Mesothelial cell of epicardium (in vitro differentiated cells): ENCODE measurements at places on chromosomes 5 and 9. TPM values are rescaled to one million over a fixed set of nuclear protein-coding genes. Genes with fewer than 3 reads are reported as not detected.

- peaks cover 83% of the 10 kb centered on the region for H3K4me1 ChIP-seq
- H3K36me3 ChIP-seq = no peaks in the 10 kb centered on the region
- H3K27me3 ChIP-seq = no peaks in the 10 kb centered on the region
- no peak overlapping the region for H3K4me3 ChIP-seq
- peak overlapping the region; percentile 82 for H3K27ac ChIP-seq
- no peak for DNase-seq
Measured at GRCh38 chr5:78507531-78507930, 141.0 kb downstream of the LHFPL2 start.

GRCh38 chr9:114461468-114461867, 43.8 kb downstream of the WHRN start:
- H3K4me3 ChIP-seq = no peak overlapping the region
- peaks cover 16% of the 10 kb centered on the region for H3K36me3 ChIP-seq
- no peaks in the 10 kb centered on the region for H3K27me3 ChIP-seq
- H3K4me1 ChIP-seq = no peaks in the 10 kb centered on the region

The NADK2 gene
- total RNA-seq = 39.3 to 41.7 TPM (median 40.2 TPM) in 3 replicates

DNA sequence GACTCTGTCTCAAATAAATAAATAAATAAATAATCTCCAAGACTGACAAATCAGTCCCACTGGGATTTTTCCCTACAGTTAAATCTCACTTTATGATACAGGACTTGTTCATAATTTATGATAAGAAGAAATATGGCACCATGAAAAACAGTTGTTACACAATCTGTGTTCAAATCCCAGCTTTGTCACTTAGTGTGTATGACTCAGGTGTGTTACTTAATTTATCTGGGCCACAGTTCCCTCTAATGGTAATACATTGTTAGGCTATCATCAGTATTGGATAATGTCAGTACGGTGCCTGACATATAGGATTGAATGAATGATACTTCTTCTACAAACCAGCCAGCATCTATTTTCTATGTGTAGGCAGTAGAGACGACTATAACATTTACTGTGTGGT, 23.1 kb downstream of the SLC36A3 start:
- peaks cover 29% of the 10 kb centered on the region for H3K4me1 ChIP-seq
- H3K27me3 ChIP-seq = no peaks in the 10 kb centered on the region
- DNase-seq = no peak
- H3K36me3 ChIP-seq = no peaks in the 10 kb centered on the region
- no peak overlapping the region for H3K27ac ChIP-seq

GRCh38 chr5:132662925-132663770, 5.2 kb downstream of the IL13 start:
- H3K27ac ChIP-seq = no peak overlapping the region
- H3K4me3 ChIP-seq = no peak overlapping the region
- no peaks in the 10 kb centered on the region for H3K36me3 ChIP-seq
- H3K4me1 ChIP-seq = peaks cover 30% of the 10 kb centered on the region
- H3K27me3 ChIP-seq = peaks cover 5% of the 10 kb centered on the region
- no peak for DNase-seq

DNA sequence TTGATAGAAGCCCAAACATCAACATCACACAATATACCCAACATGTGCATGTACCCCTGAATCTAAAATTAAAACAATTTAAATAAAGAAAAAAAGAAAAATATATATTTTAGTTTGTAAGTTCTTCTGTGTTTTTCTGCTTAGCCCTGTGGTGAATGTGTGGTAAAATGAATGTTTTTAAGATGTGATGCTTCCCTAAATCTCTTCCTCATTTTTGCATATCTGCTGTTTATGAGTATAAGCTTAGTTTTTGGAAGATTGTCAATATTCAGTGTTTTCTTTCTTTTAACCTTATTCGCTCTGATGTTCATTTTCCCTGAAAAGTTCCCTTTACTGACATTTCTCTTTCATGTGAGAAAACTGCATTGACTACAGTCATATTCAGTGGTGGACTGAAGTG, 44.4 kb upstream of the DAB2 start:
- H3K27ac ChIP-seq = no peak overlapping the region
- DNase-seq = no peak
- H3K4me1 ChIP-seq = no peaks in the 10 kb centered on the region
- H3K36me3 ChIP-seq = no peaks in the 10 kb centered on the region
- no peaks in the 10 kb centered on the region for H3K27me3 ChIP-seq

The SMIM33 gene
- not detected in 3 replicates for total RNA-seq

DNA sequence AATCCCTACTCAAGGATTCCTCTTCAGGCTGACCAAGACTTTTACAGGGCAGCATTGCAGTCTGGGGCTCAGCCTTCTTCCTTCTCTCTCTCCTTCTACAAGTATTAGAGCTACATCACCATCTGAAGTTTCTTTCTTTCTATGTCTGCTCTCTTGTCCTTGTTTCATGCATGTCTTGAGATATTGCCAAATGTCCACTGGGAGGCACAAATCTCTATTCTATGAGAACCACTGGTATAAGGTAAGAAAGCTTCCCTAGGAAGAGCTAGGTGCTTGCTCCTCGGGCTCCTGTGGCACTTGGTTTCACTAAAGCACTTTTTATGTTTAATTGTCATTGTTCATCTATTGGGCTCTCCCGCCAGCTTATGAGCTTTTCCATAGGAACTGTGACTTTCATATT, 289.2 kb upstream of the PCSK5 start:
- H3K27ac ChIP-seq = no peak overlapping the region
- H3K4me1 ChIP-seq = peaks cover 13% of the 10 kb centered on the region
- no peaks in the 10 kb centered on the region for H3K36me3 ChIP-seq
- DNase-seq = no peak

The SPEF2 gene
- 10.7 to 12.1 TPM (median 11.6 TPM) in 3 replicates for total RNA-seq

The SLC6A7 gene
- total RNA-seq = not detected in 3 replicates

The OLFM1 gene
- total RNA-seq = 0.86 to 2.0 TPM (median 1.4 TPM) in 3 replicates

- peak overlapping the region; percentile 98 for H3K27ac ChIP-seq
- H3K36me3 ChIP-seq = peaks cover 25% of the 10 kb centered on the region
- no peak for DNase-seq
Measured at GRCh38 chr5:77087484-77088261, 588 bp upstream of the ZBED3 start.

The SLC22A4 gene
- total RNA-seq = 2.1 to 2.4 TPM (median 2.2 TPM) in 3 replicates

DNA sequence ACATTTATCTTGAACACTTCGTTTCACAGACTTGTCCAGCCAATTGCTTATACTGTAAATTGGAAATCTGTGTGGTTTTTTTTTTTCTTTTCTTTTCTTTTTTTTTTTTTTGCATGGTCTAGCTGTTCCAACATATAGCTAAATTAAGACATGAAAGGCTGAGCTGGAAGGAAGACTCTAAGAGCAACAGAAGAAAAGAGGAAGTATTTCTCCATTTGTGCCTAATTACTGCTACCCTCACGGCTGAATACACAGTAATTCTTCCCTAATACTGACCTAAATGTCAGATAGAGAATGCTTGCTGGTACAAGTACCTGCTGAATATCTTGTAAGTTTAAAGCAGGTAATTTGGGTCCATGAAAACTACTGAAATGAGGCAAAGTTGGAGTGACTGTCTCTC, 11.0 kb upstream of the HAPLN1 start:
- H3K4me3 ChIP-seq = no peak overlapping the region
- DNase-seq = no peak
- H3K36me3 ChIP-seq = no peaks in the 10 kb centered on the region

GRCh38 chr9:17775656-17776055, 196.8 kb downstream of the SH3GL2 start:
- no peaks in the 10 kb centered on the region for H3K4me1 ChIP-seq
- no peaks in the 10 kb centered on the region for H3K36me3 ChIP-seq

The DROSHA gene
- 86.7 to 102 TPM (median 93.1 TPM) in 3 replicates for total RNA-seq

The CCL19 gene
- total RNA-seq = not detected in 3 replicates

GRCh38 chr5:168833383-168833782, 254.2 kb upstream of the PANK3 start:
- DNase-seq = no peak
- no peaks in the 10 kb centered on the region for H3K36me3 ChIP-seq
- no peak overlapping the region for H3K4me3 ChIP-seq

DNA sequence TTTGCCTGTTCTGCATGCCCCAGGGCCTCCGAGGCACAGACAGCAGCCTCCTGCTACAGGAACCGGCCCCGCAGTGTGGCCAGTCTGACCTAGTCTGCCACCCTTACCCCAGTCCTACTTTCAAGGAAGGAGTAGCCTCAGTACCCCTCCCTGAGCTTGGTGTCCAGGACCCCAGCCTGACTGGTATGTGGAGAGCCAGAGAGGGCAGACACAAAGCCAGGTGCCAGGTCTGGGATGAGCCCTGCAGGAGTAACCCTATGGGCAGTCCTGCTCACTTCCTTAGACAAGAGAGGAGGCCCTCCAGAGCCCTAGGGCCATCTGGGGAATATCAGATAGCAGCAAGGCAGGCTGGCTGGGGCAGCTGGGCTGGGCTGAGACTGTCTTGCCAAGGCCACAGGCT, 67.8 kb downstream of the NRG2 start:
- no peak overlapping the region for H3K4me3 ChIP-seq
- no peak overlapping the region for H3K27ac ChIP-seq
- no peaks in the 10 kb centered on the region for H3K36me3 ChIP-seq
- no peaks in the 10 kb centered on the region for H3K4me1 ChIP-seq

The PPP2R2B gene
- total RNA-seq = 18.2 to 20.2 TPM (median 19.7 TPM) in 3 replicates

GRCh38 chr9:133377721-133378216, 1.6 kb downstream of the STKLD1 start:
- no peak overlapping the region for H3K4me3 ChIP-seq
- peaks cover 14% of the 10 kb centered on the region for H3K4me1 ChIP-seq
- no peaks in the 10 kb centered on the region for H3K36me3 ChIP-seq
- H3K27ac ChIP-seq = no peak overlapping the region
- DNase-seq = no peak

- H3K4me1 ChIP-seq = peaks cover 3% of the 10 kb centered on the region
- H3K27ac ChIP-seq = no peak overlapping the region
- H3K4me3 ChIP-seq = no peak overlapping the region
- no peaks in the 10 kb centered on the region for H3K36me3 ChIP-seq
- DNase-seq = no peak
- H3K27me3 ChIP-seq = no peaks in the 10 kb centered on the region
Measured at GRCh38 chr9:13047827-13048587, 231.5 kb downstream of the MPDZ start.

- H3K36me3 ChIP-seq = no peaks in the 10 kb centered on the region
- no peaks in the 10 kb centered on the region for H3K27me3 ChIP-seq
- no peaks in the 10 kb centered on the region for H3K4me1 ChIP-seq
- no peak overlapping the region for H3K4me3 ChIP-seq
- DNase-seq = no peak
Measured at GRCh38 chr5:102740515-102740914, 14.6 kb upstream of the PAM start.
